ENCODE measurements at places on chromosomes 1 and 21. TPM values are rescaled to one million over a fixed set of nuclear protein-coding genes. Genes with fewer than 3 reads are reported as not detected.
A peak's percentile ranks its signal among the peaks of the same experiment; 100 is the strongest.

DNA sequence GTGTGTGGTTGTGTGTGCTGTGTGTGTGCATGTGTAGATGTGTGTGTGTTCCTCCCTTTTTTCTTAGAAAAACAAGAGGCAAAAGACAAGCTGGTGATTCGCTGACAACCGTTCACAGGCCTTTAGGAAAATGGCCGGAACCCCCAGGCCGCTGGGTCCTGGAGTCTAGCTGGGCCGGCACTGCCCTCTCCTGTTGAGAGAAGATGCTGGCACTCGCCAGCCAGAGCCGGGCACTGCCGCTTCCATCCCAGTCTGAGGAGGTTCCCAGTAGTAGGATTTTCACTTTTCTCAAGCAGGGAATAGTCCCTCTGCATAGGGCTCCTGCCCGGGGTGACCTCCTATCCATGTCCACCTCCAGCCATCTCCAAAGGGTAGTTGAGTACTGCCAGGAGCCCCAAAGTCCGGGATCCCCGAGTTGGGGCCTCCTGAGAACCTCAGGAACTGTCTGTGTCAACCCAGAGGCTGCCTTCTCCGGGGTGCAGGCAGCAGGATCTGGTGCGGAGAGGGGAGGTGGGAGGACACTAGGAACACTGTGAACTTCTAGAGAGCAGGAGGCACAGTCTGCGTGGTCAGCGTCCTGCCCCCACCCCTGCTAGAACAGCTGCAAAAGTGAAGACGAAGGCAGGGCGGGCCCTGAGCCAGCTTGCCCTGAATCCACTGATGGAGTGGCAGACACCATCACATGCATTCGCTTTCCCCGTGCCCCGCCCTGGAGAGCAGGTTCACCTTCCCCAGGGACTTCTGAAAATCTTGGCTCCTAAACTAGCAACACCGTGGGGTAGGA lies 44.1 kb upstream of the ARHGEF16 start:
- peak; percentile 80 for DNase-seq

DNA sequence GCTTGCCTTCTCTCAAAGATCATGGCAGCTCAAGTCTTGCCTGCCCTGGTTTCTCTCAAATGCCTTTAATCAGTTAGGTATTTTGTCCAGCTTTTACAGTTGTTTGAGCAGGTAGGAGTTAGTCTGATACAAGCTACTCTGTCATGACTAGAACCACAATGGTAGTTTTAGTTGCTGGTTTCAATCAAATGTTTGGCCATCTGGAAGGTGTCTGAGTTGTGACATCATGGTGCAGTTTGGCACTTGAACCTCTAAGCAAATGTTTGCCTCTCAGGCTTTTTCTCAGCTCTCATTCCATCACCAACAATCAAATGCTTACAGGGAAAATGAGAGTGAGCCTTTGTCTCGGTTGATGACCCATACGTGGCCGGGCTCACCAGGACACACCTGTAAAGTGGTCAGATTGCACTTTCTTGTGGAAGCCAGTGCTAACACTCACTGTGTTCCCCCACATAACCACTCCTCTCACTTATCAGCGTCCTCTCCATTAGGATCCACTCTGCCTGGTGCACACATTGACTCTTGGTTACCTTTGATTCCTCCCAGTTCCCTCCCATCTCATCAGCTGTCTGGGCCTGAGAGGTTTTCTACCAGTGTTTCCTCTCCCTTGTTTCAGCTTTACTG lies 67.5 kb downstream of the CCDC185 start:
- DNase-seq: no peak

- no peak for DNase-seq
Observed at GRCh38 chr1:218431476-218431875, 86.3 kb downstream of the TGFB2 start.

DNA sequence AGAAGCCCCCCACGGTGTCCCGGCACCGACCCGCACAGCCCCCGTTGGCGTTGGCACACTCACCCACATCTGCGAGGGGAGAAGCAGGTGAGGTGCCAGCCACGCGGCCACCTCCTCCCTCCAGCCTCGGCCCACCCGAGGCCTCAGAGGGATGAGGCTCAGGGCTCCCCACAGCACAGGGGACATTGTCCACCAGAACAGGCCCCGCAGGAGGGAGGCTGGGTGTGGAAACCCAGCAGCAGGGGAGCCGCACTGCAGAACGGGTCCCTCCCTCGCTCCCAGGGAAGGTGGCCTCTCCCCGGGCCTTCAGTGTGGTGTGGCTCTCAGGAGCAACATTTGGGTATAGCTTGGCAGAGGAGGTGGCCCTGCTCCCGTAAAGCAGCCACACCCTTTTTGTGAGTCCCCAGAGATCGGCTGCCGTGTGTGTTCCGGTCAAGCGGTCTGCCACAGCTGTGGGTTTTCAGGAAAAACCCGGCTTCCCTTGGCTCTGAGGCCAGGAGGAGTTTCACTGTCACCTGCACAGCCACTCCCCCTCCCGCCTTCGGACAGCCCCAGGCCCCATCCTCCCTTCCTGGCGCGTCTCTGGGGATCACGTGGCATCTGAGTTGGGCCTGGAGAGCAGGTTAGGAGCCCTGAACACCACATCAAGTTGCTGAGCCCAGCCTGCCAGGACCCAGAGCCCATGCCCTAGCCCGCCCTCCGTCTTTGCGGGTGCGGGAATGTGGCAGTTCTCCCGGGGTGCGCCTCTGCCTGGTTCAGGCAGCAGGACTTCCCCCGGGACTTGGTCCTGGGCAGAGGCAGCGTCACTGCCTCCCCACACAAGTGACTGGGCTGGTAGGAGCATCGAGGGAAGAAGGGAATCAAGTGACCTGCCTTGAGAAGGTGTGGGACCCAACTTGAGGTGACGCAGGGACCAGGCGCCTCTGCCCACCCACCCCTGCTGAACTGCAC lies 64.0 kb downstream of the MEGF6 start:
- DNase-seq: peak; percentile 90

DNA sequence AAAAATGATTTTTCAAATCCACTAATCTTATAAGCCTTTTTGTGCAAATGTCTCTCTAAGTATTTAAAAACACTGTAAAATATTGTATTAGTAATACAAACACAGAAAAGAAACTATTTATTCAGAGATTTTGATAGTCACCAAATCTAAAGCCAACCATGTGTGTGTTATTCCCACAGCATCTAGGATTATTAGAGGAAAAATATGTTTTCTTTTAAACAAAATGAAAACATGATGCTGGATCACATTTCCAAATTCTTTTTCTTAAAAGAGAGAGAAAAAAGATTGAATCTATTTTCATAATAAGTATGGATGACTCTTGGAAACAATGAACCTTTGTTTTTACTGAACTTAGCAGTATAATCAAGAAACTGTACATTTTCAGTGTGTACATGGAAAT lies 25.3 kb downstream of the COLGALT2 start:
- DNase-seq: no peak

DNA sequence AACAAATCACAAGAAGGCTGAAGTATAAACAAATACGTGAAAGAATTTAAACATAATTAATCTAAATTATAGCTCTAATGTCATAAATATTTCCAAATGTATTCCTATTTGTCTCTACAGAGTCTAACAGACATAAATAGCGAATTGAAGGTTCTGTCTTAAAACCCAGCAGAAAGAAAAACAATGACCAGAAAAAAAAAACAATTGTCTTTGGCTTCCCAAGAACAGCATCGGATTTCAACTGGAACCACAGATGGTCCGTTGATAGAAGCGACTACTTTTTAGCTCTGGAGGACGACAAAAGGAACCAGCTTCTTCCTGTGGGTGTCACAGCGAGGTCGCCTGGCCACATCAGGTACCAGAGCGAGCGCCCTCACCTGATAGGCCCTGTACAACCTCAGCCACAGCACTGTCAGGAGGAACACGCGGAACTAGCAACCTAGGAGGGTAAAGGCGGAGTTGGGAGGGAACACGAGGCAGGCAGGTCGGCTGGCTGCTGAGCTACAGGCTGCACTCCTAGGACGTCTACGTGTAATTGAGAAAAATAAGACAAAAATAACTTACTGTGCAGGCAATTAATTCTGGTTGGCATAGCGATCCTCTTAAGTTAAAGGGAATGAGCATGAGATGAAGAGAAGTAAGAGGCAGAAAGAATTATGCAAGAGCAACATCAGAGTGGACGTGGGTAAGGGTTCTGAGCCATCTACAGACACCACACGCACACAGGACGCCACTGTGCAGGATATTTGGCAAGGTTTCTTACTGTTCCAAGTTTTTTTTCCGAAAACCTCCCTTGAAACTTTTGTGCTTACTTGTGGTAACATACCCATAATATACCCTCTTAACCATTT lies 16.7 kb upstream of the PRDM15 start:
- no peak for DNase-seq

GRCh38 chr1:111769517-111770146 lies 13.9 kb downstream of the DDX20 start:
- peak; percentile 74 for DNase-seq

- DNase-seq: no peak
Observed at GRCh38 chr1:183218971-183219615, 33.0 kb downstream of the LAMC2 start.

DNA sequence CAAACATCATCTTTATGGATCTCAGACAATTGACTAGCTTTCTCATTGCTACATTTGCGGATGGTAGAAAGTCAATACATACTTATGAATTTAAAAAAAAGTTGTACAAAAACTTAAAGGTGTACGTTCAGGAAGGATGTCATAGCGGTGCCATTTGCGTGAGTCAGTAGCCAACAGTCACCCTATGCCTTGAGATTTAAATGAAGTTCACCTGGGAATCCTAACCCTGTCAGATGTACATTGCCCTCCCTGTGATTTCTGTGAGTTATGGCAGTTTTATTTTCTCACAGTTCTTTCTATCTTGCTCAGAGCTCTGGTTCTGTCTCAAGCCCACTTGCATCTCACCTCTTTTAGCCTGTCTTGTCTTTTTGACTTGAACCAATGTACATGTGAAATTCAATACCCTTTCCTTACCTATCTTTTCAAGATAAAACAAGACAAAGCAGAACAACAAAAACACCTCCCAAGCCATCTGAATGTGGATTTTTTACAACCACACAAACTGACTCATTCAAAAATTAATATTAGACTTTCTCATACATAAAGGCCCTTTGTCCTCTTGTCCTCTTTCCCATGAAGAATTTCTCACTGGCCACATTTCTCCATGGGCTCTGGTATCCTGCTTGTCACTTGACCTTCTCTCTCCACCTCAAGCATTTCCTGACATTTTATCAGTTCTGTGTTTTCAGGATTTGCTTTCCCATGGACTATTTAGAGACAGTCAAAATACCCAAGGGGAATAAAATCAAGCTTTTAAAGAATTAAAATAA lies 25.3 kb upstream of the ZNF697 start:
- DNase-seq: peak; percentile 84

GRCh38 chr1:227728059-227728891 lies 6.8 kb downstream of the JMJD4 start:
- peak; percentile 98 for DNase-seq

- no peak for DNase-seq
Observed at GRCh38 chr21:25584833-25585676, 22.2 kb downstream of the MRPL39 start.

- no peak for DNase-seq
Observed at GRCh38 chr1:41370756-41371420, 9.7 kb downstream of the FOXO6 start.

- DNase-seq: no peak
Observed at GRCh38 chr1:153717330-153717729, 10.5 kb upstream of the INTS3 start.

DNA sequence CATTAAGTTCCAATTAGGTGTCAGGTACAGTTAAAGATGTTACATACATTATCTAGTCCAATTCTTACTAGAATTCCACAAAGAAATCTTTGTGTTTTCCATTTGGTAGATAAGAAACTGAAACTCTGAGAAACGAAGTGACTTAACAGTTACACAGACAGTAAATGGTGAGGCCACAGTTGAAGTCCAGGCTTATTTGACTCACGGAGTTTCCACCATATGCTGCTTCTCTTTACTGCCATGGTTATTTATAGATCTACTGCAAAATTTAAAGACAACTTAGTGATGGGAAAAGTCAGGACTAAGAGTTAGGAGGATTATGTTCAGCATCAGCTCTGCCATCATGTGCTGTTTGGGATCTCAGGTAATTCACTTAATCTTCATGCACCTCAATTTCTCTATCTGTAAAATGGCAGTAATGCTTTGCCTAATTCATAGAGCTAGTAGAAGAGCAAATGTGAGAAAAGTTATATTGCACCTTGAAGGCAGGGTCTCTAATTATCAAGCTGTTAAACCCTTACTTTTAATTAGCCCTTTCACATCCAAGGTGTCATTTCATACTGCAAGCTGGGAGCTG lies 26.2 kb upstream of the SAMSN1 start:
- DNase-seq: no peak

GRCh38 chr1:50447961-50448360 lies 24.7 kb upstream of the DMRTA2 start:
- no peak for DNase-seq

- no peak for DNase-seq
Observed at GRCh38 chr1:205832326-205832751, 17.6 kb downstream of the PM20D1 start.

- DNase-seq: peak; percentile 5
Observed at GRCh38 chr1:235972311-235972689, 92.6 kb downstream of the NID1 start.

GRCh38 chr1:77900687-77901293 lies 12.4 kb downstream of the NEXN start:
- peak; percentile 69 for DNase-seq

DNA sequence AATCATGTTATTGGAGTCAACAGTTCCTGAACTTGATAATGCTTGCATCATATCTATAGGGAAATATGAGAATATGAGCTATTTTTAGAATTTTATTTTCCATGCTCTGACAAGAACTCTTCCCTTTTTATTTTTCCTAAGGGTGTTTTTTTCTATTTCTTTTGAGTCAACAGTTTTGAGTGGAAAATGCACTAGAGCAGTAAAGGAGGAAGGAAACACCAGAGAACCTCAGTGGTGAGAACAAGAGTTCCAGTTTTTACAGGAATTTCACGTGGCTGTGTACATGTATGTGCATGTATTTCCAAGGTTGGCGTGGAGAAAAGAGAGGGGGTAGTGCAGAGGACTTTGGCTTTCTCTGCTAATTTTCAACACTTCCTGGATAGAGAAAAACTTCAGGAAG lies 63.6 kb upstream of the TNFSF18 start:
- no peak for DNase-seq

DNA sequence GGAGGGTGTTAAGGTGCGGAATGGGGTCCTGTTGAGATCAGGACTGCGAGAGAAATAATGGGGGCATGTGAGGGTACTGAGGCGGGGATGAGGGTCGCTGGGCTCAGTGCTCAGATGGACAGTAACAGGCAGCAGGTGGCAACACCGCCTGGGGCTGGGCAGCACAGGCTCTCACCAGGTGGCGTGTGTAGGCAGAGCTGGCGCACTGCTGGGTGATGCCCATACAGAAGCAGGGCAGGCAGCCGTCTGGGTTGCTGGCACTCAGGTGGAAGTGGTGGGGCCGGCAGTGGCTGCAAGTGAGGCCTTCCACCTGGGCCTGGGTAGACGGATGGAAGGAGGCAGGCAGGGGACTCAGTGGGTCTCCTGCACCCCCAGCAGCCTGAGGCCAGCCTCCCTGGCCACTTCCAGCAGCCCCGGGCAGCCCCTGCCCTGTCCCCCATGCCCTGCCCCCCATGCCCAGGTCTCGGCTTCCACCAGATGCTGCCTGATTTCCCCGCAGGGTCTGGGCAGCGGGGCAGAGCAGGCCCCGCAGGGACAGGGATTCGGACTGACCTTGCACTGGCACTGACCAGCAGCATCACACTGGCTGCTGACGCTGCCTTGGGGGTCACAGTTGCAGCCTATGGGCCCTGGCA lies 60.5 kb downstream of the LDLRAD2 start:
- DNase-seq: no peak

GRCh38 chr1:41799723-41800122 lies 119.0 kb downstream of the HIVEP3 start:
- DNase-seq: peak; percentile 31

The SLAMF9 gene
- total RNA-seq: 8.7 TPM

The SLC25A33 gene
- 14.5 TPM for total RNA-seq

The NBPF10 gene
- total RNA-seq: 1.4 TPM

The A3GALT2 gene
- not detected for total RNA-seq

The TGFB2 gene
- total RNA-seq: 38.7 TPM

The OR2L13 gene
- total RNA-seq: not detected

Measured in PC-3 (cell line).